GM19239 (cell line): ENCODE measurements at places on chromosomes 3 and 15.
A peak's percentile ranks its signal among the peaks of the same experiment; 100 is the strongest.

GRCh38 chr3:109644332-109644731 lies 307.0 kb upstream of the DPPA4 start:
- no peak for DNase-seq

DNA sequence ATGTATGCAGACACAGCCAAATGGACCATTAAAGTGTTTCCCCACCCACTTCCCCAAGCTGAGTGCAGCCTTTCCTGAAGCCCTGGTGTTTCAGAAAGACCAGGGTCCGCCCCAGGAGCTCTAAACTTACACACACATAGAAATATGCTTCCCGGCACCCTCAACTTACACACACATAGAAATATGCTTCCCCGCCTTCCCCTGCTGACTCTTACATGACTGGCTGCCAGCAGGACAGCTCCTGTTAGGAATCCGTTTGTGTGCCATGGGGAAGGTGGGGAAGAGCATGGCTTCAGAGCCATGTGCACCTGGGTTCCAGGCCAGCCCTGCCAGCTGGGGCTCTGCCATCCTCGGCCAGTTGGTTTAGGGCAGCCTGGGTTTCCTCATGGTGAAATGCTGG lies 3.6 kb downstream of the CLEC3B start:
- no peak for DNase-seq

- no peak for DNase-seq
Observed at GRCh38 chr3:50612234-50612882, 784 bp upstream of the CISH start.

- peak; percentile 50 for DNase-seq
Observed at GRCh38 chr15:69755551-69756310, 303.1 kb downstream of the RPLP1 start.

GRCh38 chr15:31262901-31263671 lies 63.5 kb upstream of the KLF13 start:
- DNase-seq = no peak

GRCh38 chr15:59591356-59591755 lies 20.2 kb upstream of the GCNT3 start:
- DNase-seq = no peak

DNA sequence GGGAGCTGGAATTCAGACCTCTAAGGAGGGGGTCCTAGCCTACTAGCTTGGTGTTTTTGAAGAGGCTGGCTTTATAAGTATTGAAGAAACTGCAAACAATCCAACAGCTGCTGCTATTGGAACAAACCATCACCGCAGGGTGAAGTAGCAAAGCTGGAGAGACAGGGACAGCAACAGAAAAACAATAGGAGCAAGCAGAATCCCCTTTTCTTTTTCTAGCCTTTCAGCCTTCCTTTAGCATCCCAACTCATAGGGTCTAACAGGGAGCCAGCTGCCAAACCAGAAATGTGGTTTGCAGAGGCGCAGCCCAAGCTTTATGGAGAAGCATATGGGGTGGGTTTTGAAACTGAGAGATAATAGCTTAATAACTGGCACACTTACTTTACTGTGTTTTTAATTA lies 106.2 kb upstream of the CHMP2B start:
- no peak for DNase-seq

DNA sequence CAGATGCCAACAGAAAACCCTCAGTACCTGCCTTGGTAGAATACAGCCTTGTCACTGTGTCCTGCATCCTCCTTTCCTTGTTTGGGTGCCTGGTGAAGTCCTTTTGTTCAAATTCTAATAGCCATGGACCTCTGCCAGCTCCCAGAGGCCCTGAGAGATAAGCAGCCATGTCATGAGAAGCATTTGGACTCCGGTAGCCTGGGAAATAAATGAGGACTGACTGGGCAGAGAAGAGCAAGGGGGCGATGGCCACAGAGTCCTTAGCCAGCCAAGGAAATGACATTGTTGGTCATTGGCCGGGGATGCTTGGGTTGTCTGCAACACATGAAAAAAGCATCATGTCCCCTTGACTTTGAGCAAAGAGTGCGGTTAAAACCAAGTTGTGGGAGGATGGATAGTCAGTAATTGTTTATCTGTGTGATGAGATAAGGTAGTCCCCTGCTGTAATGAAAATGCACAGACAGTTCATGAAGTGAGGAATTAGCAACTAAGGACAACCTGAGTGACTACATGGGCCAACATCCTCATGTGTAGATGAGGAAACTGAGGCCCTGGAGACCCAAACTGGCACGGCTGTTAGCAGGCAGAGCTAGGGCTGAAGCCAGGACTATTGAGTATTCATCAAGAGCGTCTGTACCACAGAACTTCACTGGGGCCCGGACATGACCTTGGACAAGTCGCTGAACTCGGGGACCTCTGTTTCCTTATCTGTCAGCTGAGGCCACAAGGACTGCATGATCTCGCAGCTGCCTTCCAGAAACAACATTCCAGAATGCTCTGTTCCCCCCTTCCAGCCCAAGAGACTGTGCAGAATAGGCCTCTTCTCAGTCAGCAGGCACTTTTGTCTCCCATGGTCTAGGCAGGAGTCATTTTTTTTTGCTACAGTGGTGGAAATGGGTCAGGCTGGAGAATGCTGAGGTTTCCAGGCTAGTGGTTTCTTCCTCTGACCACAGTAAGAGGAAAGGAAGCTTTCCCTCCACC lies 90.5 kb upstream of the CTDSPL start:
- DNase-seq = no peak

- DNase-seq = no peak
Observed at GRCh38 chr3:67976663-67977062, 322.3 kb upstream of the SUCLG2 start.

DNA sequence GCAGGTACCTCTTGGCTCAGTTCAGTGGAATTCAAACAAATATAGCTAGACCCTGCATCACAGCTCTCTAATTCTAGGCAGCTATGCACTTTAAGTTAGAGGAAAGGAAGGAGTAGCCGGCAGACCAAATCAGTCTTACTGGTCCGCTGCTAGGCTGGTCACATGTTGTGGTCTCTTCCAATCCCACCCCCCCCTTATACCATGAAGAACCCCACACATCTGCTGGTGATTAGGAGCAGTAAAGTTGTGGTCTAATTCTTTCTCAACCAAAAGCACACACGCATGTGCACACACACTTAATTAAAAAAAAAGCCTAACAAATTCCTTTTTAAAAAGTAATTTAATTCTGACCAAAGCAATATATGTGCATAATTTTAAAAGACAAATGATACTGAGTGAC lies 16.7 kb upstream of the SH3GL3 start:
- DNase-seq = no peak

DNA sequence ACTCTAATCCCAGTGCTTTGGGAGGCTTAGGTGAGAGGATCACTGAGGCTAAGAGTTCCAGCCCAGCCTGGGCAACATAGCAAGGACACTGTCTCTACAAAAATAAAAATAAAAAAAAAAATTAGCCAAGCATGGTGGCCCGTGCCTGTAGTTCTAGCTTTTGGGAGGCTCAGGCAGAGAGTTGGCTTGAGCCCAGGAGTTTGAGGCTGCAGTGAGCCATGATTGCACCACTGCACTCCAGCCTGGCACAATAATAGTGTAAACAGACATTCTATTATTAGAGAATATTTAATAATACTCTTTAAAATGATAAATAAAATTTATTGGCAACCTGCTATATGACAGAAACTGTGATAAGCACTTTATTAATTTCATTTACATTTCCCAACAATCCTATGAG lies 908.9 kb downstream of the TUSC7 start:
- no peak for DNase-seq

DNA sequence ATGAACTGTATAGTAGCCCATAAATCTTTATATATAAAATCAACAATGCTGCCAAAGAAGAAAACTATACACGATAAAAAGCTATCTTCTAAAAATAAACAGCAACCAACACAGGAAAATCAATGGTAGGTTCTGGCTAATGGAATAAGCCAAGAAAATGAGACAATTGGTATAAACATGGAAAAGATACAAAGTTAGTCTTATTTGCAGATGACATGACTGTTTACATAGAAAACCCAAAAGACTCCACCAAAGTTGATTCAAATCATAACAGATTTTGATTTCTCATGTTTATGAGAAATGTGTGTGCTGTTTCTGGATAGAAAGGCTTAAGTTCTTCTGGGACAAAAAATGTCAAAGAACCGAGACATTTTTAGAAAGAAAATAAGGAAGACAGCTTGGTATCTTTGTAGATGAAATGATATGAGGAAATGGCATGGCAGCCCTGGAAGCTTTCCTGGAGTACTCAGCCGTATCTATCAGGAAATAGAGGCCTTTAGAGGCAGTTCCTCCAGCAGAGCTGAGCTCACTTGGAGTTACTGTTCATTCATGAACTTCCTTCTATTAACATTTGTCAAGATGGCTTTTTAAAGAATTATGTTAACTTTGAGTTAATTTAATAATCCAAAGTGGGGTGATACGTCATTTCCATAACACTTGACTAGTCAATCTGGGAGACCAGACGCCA lies 36.7 kb upstream of the VILL start:
- DNase-seq = no peak

GRCh38 chr3:30855400-30856292 lies 38.8 kb downstream of the GADL1 start:
- no peak for DNase-seq

DNA sequence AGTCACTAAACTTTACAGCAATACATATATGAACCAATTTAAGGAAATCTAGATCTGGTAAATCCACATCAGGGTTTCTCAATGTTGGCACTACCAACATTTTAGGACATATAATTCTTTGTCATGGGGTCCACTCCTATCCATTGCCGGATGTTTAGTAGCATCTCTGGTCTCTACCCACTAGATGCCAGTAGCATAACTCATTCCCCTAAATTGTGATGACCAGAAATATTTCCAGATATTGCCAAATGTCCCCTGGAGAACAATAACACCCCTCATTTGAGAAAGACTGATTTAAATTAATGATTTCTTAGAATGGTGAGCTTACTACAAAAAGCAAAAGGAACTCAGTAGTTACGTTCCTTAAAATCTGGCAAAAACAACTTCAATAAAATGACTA lies 23.1 kb upstream of the ANKRD28 start:
- DNase-seq = no peak

GRCh38 chr3:23923786-23924185 lies 6.9 kb downstream of the RPL15 start:
- no peak for DNase-seq

DNA sequence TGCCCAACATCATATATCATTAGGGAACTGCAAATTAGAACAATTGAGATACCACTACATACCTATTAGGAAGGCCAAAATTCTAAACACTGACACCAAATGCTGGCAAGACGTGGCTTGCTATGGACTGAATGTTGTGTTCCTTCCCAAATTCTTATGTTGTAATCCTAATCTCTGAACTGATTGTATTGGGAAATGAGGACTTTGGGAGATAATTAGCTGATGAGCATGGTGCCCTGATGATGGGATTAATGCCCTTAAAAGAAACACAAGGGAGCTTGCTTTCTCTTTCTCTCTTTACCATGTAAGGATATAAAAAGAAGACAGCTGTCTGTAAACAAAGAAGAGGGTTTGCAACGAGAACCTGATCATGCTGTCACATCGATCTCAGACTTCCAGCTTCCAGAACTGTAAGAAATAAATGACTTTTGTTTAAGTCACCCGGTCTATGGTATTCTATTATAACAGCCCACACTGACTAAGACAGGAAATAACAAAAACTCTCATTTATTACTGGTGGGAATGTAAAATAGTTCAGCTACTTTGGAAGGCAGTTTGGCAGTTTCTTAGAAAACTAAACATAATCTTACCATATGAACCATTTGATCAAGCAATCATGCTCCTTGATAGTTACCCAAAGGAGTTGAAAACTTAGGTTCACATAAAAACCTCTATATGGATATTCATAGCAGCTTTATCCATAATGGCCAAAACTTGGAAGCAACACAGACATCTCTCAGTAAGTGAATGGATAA lies 458.3 kb upstream of the CBLB start:
- no peak for DNase-seq

GRCh38 chr15:74630284-74631086 lies 14.8 kb downstream of the CLK3 start:
- no peak for DNase-seq

DNA sequence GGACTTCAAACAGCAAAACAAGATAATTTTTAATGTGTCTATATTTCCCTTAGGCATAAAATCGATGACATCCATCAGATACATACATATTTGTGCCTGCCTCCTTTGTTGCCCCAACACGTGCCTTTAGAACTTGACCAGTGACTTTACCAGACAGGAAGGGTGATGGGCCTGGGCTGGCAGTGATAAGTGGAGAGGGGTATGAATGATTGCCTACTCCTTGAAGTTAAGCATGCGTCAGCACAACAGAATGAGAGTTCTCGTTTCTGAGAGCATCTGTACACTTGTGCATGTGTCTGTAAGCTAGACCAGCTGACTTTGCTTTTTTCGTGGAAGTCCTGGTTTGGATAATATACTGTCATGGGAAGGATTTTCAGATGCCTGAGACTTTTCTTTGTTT lies 54.9 kb upstream of the COL6A6 start:
- no peak for DNase-seq

- DNase-seq = no peak
Observed at GRCh38 chr3:184815046-184815930, 3.3 kb downstream of the VPS8 start.

GRCh38 chr3:31699309-31699953 lies 166.7 kb downstream of the STT3B start:
- no peak for DNase-seq

DNA sequence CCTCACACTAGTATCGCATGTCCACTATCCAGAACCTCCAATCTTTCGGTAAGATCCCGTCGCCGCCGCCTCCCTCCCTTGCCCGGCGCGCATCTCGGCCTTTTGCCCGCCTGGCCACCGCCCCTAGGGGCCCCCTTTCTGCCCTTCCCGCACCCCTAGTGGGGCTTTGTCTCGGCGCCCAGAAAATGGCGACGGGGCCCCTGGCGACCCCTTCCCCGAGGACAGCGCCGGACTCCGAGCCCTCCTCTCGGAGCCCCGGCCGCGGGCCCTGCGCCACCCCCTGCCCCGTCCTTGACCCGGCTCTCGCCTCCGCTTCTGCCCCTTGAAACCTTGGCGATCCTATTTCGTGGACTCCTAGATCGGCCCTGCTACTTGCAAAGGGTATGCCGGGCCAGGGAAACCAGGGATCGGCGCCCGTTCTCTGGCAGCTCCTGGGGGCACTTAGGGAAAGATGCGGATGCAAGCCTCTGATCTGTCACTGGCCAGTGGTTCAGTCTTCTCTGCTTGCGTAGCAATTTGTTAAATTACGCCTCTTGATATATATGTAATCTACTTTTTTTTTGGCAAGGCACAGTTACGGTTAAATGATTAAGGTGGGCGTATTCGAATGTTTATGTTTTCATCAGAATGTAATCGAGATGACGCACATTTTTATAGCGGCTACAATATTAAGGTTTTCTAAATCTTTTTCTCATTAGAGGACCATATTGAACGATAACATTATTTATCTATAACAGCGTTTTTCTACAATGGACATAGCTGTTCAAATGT lies 603 bp downstream of the EIF1B start:
- peak; percentile 24 for DNase-seq

DNA sequence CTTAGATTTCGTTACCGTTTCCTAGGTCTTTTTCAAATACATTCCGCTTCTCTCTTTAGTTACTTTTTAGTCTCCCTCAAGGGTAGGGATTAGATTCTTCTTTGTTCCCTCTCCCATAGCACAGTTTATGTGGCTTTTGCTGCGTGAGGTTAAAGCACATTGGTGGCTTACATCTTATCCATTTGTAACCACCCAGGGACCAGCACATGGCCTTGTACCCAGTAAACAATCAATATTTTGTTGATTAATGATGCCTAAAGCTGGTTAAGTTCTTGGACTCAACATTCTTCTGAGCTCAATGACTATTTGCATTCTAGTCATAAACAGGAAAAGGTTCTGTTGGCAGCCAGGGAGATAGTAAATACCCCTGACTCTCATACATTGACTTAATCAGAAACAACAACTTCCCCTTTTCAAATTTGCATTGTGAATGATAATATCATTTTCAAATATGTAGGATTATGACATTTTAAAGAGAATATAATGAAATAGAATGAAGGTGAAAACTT lies 60.2 kb downstream of the CACNA1D start:
- peak; percentile 22 for DNase-seq

GRCh38 chr3:126106336-126107202 lies 22.6 kb upstream of the SLC41A3 start:
- no peak for DNase-seq
